ENCODE measurements at places on chromosomes 7 and 10.

DNA sequence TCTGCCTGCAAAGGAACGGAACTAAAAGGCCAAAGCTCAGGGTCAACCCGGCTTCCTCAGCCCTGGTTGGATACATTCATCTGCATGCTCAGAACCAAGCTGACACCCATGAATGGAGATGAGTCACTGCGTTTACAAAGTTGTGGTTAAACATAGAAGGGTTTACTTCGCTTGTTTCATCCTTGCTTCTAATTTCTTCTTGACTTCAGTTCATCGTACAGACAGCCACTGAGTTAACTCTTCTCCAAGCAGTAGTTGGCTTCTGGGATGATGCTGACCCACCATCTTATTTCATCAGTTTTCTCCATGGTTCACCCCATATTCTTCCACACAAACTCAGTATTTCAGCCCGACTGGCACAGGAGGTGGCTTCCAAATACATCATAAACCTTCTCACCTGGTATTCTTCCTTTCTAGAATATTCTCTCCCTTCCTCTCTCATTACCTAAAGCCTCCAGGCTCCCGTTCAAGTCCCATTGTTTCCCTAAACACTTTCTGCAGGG, 166.3 kb upstream of the RNF32 start:
- DNase-seq, result no peak

GRCh38 chr7:22331704-22332103, 25.2 kb downstream of the RAPGEF5 start:
- DNase-seq, result no peak

DNA sequence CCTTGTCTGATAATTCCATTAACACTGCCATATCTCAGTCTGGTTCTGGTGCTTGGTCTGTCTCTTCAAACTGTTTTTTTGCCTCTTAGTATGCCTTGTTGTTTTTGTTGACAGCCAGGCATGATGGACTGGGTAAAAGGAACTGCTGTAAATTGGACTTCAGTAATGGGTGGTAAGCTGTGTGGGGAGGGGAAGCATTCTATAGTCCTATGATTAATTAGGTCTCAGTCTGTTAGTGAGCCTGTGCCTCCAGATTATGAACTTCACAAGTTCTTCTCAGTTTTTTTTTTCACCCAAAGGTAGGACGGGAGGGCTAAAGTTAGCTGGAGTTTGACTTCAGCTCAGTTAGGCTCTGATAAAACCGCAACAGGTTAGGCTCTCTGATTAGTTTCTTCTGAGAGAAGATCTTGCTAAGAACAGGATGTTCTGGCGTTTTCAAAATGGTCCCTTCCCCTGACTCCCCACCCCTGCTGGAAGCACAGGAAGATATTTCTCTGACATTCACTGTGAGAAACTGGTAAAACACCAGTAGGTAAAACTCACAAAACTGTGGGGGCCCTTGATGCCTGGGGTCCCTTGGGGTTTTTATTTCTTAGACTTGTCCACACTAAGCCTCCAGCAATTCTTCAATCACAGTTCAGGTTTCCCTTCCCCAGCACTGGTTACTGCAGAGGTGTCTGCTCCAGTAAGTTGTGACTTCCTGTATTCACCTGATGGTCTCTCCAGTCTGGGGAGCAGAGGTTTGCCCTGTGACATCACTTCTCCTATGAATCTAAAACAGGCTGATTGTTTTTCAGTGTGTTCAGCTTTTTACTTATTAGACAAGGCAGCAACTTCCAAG, 43.3 kb upstream of the CCDC71L start:
- DNase-seq, result no peak

DNA sequence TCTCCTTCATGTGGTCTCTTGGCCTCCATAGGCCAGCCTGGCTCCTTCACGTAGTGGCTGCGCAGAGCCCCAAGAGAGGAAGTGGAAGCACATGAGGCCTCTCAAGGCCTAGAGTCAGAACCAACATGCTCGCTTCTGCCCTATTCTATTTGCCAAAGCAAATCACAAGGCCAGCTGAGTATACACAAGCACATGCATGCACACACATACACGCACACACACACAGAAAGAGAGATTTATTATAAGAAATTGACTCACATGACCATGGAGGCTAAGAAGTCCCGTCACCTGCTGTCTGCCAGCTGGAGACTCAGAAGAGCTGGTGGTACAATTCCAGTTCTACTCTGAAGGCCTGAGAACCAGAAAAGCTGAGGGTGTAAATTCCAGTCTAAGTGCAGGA, 64.3 kb upstream of the NRP1 start:
- DNase-seq, result no peak

DNA sequence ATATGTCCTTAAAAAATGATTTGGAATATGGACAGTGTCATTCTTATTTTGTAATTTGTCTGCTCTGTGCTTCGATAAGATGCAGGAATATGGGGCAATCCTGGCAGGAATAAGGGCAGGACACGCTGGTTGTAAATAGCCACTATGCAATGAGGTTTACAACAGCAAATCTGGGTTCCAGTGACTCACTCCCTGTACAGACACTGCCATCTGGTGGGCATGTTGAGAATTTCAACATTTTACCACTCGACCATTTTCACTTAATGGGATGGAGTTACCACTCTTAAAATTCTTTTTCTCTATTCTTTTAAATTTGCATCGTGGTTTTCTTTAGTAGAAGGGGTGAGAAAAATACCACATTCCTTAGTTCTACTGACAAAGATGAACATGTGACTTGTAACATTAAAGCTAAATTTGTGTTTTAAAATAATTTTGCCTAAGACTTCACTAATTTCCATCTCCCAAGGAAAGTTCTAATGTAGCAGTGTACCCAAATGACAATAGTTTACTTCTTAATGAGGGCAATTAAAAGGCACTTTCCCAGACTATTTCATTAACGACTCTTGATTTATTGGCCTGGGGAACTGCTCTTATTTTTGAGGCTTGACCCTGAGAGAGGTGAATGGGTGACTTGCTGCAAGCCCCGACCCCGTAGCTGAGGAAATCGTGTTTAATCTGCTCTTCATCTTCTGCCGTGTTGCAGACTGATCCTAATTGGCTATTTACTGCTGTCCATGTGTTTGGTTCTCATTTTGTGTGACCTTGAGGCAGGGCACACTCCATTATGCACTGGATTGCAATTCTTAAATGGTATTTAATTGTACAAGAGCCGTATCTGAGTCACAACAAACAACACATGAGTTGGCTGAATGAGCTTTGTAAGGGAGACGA, 173.6 kb upstream of the IMMP2L start:
- DNase-seq, result peak; percentile 70

DNA sequence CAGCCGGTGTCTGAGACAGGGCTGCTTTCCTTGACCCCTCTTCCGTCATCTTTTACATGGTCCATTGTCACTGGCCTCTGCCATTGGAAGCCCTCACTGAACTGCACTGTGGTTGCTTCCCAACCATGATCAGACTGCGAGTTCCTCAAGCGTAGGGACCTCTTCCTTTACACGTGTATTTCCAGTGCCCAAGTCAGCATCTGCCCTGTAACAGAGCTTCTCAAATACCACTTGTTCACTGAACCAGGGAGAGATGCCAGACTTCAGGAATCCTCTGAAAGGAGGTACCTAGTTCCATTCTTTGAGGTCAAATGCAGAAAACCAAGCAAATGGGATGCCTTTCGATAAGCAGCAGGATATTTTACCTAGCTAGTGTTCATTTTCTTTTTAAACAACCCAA, 145.1 kb downstream of the NRP1 start:
- no peak for DNase-seq
